Colonic mucosa (tissue), 4 donors: ENCODE measurements at places on chromosomes 1 and 21. TPM values are rescaled to one million over a fixed set of nuclear protein-coding genes. Genes with fewer than 3 reads are reported as not detected.

The HSD3B2 gene
- total RNA-seq, result 27.2 TPM

The OLFML3 gene
- total RNA-seq, result 6.1 TPM

The RGS2 gene
- total RNA-seq, result 16.5 TPM

The KCNK1 gene
- total RNA-seq, result 31.2 TPM

GRCh38 chr21:41061701-41062100, 106.3 kb upstream of the BACE2 start:
- DNase-seq, result no peak

GRCh38 chr1:201773764-201774163, 55.2 kb upstream of the IPO9 start:
- DNase-seq, result no peak

DNA sequence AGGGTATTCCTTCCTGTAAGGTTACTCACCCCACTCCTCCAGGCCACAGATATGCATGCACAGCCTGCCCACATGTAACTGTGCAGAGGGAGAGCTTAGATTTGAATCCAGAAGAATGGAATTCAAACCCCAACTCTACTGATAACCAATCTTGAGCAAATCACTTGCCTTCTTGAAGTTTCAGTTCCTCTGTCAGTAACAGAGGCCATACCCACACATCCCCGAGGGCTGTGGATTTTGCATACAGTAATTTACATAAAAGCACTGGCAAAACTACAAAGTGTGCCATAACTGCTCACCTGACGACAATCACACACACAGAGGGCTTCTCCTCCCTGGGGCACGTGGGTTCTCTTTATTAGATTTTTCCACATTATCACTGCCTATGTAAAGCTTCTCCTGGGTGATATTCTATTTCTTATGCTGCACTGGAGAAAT, 18.6 kb downstream of the CD247 start:
- no peak for DNase-seq

DNA sequence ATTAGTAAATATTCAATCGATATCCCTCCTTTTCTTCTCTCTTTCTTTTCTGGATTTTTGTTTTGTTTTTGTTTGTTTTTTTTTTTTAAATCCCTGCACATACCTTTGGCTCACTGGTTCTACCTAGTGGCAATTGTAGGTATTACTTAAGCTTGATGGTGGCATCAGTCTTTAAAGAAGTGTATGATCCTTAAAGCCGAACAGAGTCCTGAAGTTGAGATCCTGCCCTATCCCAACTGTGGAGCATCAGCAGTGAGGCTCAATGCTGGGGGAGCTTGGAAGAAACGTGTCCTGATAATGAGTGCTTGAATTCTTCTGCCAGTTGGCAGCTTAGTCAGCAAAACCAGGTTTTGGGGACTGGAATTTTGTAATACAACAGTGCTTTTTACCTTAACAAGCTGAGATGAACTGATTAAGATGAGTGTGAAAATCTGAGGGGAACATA, 60.8 kb downstream of the FASLG start:
- DNase-seq, result no peak

GRCh38 chr1:162380061-162380846, 1.3 kb upstream of the C1orf226 start:
- DNase-seq, result peak; percentile 19

- no peak for DNase-seq
Observed at GRCh38 chr1:248857749-248858095, 1.2 kb downstream of the ZNF692 start.

- no peak for DNase-seq
Observed at GRCh38 chr1:96804648-96805047, 83.1 kb downstream of the PTBP2 start.
